ENCODE measurements at places on chromosomes 2 and 18.

DNA sequence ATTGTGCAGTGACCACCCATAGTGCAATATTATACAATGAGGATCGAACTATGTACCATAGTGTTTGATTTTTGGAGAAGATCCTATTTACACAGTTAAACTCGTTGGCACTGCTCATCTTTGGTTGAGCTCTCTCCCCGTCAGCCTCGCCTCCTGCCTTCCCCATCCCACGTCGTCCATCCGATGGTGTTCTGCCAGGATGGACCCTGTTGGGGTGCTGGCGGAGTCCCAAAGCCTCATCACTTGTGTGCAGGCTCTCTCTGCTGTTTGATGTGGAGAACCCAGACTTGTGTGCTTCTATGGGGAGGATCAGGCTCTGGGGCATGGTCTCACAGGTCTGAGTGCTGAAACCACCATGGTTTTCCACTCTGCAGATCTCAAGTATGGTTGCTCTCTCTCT is 85.4 kb downstream of the ITGB1BP1 start:
- DNase-seq = no peak

DNA sequence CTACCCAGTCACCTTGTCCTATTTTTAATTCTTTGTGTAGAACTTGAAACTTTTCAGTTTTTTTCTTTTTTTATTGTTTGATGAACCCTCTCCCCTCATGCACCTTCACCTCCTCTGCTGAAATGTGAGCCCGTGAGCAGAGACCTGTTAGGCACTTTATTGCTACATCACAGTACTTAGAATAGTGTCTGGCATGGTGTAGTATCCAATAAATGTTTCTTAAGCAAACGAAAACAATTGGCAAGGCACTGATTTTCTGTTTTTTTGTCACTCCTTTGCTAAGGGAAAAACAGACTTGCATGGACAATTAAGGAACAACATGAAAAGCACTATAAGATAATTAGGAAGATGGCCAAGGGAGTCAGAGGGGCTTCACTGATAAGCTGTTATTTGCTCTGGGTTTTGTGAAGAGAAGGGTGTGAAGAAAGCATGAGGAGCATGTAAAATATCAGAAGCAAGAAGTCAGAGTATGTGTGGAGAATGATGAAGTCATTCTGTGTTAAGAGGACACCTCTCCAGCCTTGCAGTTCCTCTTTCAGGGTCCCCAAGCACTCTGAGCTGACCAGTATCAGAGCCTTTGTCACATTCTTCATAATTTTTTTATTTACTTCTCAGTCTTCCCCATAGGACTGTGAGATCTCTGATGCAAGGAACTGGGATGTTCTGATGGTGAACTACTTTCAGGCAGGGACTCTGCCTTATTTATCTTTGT is 99.7 kb upstream of the CAVIN2 start:
- no peak for DNase-seq

GRCh38 chr18:34661464-34662087 is 48.5 kb upstream of the DTNA start:
- no peak for DNase-seq

GRCh38 chr2:168663993-168664392 is 138.4 kb upstream of the NOSTRIN start:
- no peak for DNase-seq

DNA sequence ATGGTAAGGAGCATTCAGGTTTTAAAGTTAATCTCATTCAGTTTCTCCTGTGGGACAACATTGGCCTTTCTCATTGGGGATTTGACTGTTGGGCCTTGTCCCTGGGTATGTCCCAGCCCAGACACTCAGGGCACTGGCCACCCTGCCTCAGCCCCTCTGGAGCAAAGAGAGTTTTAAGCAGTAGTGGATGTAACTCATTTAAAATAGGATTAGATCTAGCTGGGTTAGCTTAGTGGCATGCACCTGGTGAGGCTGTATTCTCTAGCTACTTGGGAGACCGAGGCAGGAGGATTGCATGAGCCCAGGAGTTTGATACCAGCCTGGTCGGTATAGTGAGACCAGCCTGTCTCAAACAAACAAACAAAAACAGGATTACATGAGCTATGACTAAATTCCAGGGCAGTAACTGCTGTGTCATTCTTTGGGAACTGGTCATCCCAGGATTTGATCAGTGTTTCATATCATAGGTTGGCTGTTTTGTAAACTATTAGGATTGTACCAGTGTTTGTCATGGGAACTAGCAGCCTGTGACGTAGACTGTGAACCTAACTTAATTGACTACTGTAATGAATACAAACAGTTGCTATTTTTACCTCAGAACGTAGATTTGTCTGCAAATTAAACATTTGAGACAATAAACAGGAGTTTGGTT is 12.5 kb downstream of the INPP4A start:
- no peak for DNase-seq

- DNase-seq = no peak
Observed at GRCh38 chr2:33221046-33221784, 255.2 kb upstream of the RASGRP3 start.

- no peak for DNase-seq
Observed at GRCh38 chr2:97698530-97698929, 14.8 kb upstream of the ZAP70 start.

DNA sequence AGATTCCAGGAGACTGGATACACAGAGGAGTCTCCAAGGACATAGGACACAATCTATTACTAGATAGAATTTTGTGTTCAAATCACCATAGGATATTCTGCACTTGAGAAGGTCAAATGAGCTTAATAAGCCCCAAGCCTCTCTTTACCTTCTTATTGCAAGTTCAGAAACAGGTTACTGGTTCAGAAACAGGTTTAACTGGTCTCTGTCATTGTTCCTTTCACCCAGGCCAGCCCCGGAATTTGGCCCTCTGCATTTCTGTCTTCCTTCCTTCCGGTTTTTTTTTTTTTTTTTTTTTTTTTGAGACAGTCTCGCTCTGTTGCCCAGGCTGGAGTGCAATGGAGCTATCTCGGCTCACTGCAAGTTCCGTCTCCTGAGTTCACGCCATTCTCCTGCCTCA is 700.2 kb downstream of the EPHA4 start:
- DNase-seq = no peak

- no peak for DNase-seq
Observed at GRCh38 chr18:63971320-63972001, 1.6 kb downstream of the SERPINB8 start.

DNA sequence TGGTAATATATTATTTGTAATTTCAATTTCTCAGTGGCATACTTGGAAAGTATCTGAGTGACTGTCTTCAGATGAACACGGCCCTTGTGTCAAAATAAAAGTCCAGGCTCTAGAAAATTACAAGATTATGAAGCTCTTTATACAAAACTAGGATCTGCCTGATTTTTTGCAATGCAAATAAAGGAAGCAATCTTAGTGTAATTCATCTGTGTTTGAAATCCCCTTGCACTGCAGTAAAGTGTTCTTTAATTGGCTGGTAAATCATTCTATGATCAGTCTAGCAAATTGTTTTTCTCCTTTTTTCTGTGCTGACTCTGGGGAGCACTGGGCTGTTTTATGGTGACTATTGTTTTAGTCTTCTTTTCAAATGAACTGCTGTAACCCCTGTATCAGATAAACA is 1039.0 kb downstream of the SOCS6 start:
- DNase-seq = no peak

DNA sequence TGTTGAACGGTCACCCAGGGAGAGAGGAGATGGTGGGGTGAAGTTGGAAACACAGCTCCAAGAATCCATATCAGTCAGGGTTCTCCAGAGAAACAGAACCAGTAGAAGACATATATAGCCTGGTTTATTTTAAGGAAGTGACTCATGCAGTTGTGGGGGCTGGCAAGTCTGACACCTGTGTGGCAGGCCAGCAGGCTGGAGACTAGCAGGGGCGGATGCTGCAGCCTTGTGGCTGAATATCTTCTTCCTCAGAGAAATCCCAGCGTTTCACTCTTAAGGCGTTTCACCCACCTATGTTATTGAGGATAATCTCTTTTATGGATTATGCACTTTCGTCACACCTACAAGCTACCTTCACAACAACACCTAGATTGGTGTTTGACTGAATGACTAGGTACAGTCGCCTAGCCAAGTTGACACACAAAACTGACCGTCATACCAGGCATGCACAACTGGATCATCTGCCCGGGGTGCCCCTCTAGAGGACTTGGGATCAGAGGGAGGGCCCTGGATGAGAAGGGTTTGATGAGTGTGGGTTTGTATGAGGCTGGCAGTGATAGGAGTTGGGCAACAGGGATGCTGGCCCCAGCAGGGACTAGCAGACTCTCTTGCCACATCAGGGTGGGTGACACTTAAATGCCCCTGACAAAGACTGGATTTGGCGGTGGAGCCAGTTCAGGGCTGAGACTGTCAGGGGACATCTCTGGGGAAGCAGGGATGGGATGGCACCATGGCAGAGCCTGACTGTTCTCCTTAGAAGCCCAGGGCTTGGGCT is 23.4 kb downstream of the MROH2A start:
- DNase-seq = no peak

DNA sequence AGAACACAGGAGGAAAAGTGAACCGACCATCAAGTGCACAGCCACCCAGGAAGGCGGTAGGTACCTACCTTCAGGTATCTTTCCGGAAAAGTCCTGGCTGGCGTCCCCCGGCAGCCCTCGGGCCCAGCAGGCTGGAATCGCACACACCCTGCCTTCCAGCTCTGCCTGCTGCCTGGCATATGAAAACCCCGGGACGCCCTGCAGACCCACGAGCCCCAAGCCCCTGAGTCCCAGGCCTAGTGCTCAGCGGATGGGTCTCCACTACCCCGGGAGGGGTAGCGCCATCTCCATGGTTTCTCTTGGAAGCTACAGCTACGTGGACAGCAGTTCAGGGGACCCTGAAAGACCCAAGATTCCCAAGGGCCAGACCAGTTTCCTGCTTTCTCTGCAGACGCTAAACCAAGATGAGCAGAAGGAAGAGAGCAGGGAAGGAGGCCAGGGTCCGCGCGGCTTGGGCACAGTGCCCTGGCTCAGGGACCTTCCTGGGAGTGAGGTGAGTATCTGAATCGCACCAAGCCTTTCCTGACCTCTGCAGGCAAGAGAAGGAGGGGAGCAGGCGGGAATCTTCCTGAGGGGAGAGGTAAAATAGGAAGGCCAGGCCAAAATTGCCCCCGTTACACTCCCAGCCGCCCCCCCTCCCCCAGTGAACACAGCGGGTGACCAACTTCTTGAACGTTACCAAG is 80.4 kb downstream of the ARHGEF4 start:
- DNase-seq = no peak

DNA sequence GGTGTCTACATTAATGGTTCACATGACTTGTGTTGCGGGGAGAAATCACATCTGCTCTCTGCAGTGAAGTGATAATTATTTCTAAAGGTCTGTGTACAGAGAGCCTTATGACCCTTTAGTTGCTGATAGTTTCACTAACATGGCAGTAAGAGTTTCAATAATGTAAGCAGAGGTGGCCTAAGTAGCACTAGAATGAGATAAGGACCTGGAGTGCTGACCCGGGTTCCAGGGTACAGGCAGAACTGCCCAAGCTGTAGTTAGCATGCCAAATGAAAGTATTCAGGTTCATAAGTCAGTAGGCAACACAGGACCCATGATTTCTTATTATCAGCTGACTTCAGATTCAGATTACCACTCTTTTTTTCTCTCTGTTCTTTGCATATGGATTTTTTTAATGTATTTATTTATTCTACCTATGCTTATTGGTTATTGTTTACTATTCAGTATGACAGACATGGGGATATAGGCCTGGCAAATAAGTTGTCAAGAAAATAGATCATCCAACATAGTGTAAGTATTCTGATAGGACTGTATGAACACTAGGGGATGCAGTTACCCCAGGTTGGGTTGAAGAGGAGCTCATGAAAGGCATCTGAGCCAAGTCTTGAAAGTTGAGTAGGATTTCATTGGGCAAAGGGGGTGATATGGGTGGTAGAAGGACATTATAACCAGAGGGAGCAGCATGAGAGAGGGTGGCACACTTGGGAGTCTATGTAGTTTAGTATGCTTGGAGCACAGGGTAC is 105.2 kb downstream of the CCDC85A start:
- DNase-seq = no peak

- DNase-seq = peak; percentile 85
Observed at GRCh38 chr2:28528206-28528605, 32.3 kb downstream of the PLB1 start.

- no peak for DNase-seq
Observed at GRCh38 chr2:42350434-42351063, 10.5 kb downstream of the COX7A2L start.

GRCh38 chr2:42971947-42972736 is 179.8 kb upstream of the HAAO start:
- no peak for DNase-seq

GRCh38 chr2:161113693-161114575 is 46.3 kb upstream of the TANK start:
- no peak for DNase-seq

- DNase-seq = no peak
Observed at GRCh38 chr2:212904646-212905045, 246.8 kb downstream of the IKZF2 start.

DNA sequence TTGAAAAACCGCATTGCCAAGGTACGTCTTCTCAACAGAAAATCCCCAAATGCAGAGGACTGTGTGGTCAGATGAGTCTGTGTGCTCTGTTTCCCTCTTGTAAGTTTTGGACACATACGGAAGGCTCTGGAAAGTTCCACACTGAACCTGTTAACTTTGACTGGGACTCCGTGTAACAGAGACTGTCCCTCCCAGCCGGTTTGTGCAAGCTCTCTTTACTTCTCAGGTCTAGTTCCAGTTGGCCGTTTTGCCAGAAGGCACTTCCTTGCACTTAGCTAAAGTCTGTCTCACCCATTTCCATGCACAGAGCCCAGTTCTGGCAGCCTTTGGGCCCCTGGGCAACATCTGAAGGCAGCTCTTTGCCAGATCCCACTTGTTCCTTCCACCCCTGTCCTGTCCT is 22.0 kb downstream of the EFHD1 start:
- DNase-seq = no peak

All from cardiac septum (tissue), 1 donor.